GM13977 (cell line): ENCODE measurements at places on chromosomes 12 and 14.

DNA sequence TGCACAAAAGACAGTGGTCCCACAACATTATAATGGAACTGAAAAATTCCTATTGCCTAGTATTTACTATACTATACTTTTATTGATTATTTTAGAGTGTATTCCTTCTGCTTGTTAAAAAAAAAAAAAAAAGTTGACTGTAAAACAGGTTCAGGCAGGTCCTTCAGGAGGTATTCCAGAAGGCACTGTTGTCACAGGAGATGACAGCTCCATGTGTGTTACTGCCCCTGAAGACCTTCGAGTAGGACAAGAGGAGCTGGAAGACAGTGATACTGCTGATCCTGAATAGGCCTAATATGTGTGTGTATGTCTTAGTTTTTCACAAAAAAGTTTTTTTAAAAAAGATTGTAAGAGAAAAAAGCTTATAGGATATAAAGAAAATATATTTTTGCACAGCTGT lies 12.3 kb downstream of the UBE2N start:
- no peak for DNase-seq

GRCh38 chr12:553216-554000 lies 93.7 kb downstream of the B4GALNT3 start:
- no peak for DNase-seq

DNA sequence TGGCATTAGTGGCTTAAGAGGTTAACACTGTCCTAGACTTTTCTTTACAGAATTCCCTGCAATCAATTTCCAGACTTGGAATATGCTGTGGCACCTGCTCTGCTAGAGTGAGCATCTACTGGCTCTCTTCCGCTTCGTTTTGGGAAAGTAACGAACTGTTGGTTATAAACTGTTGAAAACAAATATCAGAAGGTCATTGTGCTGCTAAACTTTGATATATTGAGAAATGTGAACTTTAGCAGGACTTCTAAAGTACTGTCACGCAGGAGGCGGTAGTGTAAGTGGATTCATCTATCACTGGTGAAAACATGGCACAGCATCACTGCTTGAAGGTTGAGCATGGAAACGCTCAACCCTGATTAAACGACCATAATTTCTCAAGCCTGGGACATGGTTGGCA lies 348.9 kb downstream of the FLRT2 start:
- DNase-seq = no peak

GRCh38 chr12:69527506-69528272 lies 57.5 kb downstream of the FRS2 start:
- no peak for DNase-seq

- DNase-seq = no peak
These were observed 175.8 kb downstream of the ATP23 start for GRCh38 chr12:58117201-58117600.
